RKO (cell line): ENCODE measurements at places on chromosomes 1 and 21.

- no peak for DNase-seq
Measured at GRCh38 chr1:36599828-36600227, 117.1 kb upstream of the CSF3R start.

DNA sequence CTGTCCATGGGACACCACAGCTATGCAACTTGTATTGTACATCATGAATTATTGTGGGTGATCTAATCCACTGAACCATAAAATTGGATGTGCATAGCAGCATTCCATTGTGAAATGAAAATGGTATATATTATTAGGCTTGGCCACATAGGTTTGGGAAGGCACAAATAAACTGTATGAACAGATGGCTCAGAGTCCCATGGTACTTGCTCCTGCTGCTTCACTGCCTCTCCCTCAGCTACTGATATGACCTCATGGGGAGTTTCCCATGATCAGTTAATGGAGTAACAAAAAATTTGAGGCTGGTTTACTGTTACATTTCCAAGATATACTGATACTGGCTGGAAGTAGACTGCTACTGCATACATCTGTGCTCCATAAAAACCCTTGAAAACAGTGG lies 152.7 kb upstream of the NEGR1 start:
- no peak for DNase-seq

- DNase-seq: no peak
Measured at GRCh38 chr1:156667968-156668709, 9.1 kb downstream of the NES start.

- DNase-seq: no peak
Measured at GRCh38 chr1:53732912-53733317, 6.0 kb downstream of the GLIS1 start.

DNA sequence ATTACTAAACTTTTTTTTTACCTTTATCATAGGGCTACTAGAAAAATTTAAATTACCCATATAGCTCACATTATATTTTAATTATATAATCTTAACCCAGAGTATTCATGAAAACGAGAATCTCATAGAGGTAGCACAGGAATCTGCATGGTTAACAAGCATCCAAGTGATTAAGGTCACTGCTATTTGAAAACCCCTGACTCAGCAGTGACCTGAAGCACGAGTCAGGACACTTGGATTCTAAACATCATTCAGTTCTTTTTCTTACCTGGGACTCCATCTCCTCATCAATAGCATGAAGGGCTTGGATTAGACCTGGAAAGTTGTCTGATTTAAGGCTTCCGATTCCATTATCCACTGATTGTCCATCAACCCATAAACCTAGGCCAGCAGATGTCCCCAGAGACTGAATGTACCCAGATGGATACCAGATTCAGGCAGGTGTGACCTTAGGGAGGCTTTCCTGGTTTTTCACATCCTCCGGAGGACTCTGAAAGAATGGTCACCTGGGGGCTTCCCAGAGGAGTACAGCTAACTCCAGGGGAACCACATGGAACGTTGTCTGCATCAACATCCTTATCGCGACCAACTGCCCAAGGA lies 174.3 kb downstream of the SETD4 start:
- no peak for DNase-seq

DNA sequence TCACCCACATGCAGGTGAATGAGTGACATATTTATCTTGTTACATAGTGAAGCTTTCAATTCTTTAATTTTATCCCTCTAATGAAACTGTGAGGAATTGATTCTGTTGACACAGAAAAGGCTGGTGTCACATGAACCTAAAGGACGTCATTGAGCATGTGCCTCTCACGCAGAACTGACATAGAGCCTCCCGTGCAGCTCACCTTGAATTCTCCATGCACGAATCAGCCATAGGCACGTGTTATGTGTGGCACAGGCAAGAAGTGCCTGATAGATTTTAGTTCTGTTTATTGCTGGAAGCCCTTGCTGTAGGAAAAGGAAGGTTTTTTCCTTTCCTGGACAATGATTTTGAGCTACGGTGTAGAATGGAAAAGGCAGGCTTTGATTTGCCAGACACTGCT lies 11.3 kb downstream of the ADARB1 start:
- DNase-seq: no peak

GRCh38 chr1:147201276-147201675 lies 23.9 kb downstream of the FMO5 start:
- DNase-seq: peak; percentile 25

- peak; percentile 63 for DNase-seq
Measured at GRCh38 chr1:53860967-53861411, 22.9 kb upstream of the NDC1 start.

DNA sequence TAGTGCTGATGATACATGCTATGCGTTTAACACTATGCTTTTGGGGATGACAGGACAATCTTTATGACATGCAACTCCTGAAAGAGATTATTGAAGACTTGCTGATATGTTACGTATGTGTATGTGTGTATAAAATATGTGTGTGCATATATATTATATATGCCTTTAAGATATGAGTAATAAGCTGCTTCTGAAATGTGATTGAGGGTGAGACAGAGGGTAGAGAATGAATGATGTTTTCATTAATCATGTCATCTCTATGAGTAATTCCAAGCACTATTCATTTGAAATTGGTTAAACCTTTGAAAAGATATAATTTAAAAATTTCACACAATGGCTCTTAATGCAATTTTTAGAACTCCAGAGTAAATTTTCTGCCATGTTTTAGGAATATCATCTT lies 5.8 kb downstream of the BCL9 start:
- peak; percentile 16 for DNase-seq

DNA sequence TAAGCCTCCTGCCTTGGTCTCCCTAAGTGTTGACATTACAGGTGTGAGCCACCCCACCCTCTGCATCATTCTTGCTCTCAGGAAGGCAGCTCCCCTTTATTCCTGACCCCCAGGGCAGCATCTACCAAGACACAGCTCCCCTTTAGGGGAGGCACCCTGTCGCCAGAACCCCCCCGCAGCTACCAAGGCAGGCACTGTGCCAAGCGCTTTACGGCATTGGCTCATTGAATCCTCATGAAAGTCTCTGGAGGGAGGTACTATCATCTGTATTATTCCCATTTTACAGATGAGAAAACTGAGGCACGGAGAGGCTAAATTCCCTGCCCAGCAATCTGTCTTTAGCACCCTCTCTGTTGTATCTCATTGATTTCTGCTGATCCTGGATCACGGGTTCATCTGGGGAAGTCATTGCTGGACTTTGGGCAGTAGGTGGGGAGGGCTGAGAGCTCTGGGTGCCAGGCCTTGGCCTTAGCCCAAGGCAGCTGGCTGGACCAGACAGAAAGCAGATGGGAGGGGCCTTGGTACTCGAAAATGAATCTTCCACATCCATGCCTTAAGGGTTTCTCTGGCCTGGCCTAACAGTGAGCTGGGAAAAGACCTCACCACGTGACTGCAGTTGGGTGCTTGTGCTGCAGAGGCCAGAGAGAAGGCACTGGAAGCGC lies 5.9 kb downstream of the PLOD1 start:
- DNase-seq: no peak

DNA sequence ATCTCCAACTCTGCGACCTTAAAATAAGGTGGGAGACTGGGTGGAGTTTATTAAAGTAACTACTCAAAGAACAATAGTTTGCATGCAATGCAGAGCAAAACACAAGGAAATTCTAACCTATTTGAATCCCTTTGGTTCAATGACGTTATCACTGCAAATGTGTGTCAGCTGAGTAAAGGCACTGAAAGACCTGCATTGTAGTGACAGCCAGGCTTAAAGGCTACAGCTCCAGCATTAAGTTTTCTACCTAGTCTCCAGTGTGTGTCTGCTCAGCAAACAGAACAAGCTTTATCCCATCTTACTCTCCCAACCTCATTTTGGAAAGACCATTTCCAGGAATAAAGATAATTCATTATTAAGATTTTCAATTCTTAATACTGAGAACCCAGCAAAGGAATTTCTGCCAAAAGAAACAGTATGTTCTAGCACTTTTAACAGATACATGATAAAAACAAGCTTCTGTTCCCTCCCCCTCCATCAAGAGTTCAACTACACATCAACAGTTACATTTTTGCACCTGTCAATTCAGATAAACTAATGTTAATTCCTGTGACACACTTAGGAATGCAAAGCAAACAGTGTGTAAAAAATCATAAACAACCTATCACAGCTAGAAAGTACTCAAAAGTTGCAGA lies 14.2 kb downstream of the PTP4A2 start:
- no peak for DNase-seq

GRCh38 chr1:74199504-74199903 lies 1.5 kb downstream of the FPGT start:
- no peak for DNase-seq

DNA sequence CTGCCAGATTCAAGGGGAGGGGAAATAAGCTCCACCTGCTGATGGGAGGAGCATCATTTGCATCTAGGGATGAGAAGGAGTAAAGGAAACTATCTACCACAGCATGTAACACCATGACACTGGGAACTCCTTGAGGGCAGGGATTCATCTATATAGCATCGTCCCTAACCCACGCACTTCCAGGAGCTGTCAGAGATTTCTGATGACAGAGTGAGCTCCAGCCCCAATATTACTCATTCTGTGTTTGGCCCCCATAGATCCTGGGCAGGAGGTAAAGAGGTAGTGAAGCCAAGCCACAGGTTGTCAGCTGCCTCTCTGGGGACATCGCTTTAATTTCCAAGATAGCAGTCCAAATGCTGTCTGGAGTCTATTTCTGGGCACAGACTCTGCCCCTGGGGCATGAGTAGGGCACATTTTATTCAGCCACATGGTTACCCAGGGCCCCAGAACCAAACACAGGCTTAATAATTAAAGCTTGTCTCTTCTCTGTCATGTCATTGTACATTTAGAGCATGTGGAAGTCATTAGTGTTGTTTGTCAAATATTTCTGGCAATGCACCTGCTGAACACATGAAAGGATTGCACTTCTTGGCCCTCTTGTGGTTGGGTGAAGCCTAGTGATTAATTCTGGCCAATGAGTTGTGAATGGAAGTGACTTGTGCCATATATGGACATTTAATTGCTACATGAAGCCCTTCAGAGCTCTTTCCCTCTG lies 105.9 kb upstream of the POU3F1 start:
- peak; percentile 22 for DNase-seq

DNA sequence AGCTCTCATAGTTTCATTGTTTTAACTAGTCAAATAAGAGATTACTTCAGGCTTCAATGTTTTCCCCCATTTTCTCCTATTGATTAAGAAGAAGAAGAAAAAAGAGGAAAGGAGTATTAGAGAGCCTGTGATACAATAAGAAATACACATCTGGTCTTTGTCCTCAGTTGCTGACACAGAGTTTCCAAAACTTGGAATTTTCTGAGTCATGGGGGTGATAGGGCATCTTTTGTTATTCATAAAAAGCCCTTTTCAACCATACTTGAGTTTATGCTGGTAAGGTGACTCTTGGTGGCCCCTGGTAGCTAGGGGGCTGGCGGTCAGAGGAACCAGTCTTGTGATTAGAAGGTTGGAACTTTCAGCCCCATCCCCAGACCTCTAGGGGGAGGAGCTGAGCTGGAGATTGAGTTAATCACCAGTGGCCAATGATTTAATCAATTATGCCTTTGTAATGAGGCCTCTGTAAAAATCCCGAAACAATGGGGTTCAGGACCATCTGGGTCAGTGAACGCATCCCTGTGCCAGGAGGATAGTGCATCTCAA lies 28.9 kb upstream of the KLF18 start:
- DNase-seq: no peak

- DNase-seq: peak; percentile 78
Measured at GRCh38 chr1:180040034-180040433, 85.4 kb downstream of the CEP350 start.

DNA sequence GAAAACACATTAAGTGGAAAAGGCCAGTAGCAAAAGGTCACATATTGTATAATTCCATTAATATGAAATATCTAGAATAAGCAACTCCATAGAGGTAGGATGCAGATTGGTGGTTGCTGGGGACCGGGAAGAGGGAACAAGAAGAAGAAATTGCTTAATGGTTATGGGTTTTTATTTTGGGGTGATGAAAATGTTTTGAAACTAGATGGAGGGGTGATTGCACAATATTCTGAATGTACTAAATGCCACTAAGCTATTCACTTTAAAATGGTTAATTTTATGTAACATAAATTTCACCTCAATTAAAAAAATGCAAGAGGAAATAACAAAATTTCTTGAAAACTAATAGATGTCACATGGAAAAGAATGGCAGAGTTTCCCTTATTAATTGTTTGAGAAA lies 6.7 kb downstream of the KIAA0040 start:
- DNase-seq: no peak

GRCh38 chr1:66556161-66556611 lies 22.2 kb downstream of the SGIP1 start:
- no peak for DNase-seq

DNA sequence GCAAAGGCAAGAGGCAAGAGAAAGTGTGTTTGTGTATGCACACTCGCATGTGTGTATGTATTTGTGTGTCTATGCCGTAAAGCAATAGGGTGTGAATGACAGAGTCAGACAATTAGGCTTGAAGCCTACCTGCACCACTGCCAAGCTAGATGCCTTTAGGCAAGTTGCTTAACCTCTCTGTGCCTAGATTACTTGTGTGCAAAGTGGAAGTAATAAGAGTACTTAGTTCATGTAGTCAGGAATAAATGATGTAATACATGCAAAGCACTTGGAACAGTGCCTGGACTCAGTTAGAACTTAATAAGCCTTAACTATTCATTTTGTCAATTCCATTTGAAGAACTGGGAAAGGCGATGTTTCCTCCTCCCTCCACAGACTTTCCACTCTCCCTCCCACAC lies 31.7 kb downstream of the LAMB3 start:
- no peak for DNase-seq

DNA sequence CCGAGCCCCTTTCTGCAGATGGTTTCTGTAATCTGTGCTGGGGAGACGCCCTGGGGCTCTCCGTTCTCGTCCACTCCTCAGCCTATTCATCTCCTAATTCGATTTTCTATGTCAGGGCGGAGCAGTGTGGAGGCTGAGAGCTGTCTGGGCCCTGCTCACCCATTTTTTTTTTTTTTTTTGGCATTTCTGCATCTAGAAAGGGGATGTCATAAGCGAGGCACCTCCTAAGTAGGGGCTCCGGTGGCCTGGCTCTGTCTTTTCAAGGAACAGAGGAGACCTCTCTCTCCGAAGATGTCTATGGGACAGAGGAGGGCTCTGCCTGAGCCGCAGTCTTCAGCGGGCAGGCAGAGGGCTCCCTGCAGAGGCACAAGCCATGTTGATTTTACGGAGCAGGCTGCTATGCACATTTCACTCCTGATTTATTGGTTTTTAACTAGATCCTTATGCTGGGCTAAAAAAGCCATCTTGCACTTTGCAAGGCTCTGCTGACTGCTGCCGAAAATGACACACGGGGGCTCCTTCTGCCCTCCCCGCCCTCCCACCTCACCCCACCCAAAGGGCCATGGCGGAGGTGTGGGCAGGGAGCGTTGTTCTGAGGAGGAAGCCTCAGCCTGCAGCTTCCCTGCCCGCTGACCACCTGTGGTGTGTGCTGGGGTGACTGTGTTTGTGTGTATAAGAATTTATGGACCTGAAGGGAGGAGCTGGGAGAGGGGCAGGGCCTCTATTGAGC lies 71.0 kb downstream of the FOXD2 start:
- DNase-seq: no peak

- no peak for DNase-seq
Measured at GRCh38 chr1:92480813-92481598, 5.7 kb downstream of the GFI1 start.

GRCh38 chr1:166089804-166090203 lies 77.0 kb downstream of the FAM78B start:
- DNase-seq: no peak

- DNase-seq: peak; percentile 26
Measured at GRCh38 chr21:15730484-15731242, 881 bp downstream of the USP25 start.
